ENCODE measurements at places on chromosomes 16 and 17. TPM values are rescaled to one million over a fixed set of nuclear protein-coding genes. Genes with fewer than 3 reads are reported as not detected.
A peak's percentile ranks its signal among the peaks of the same experiment; 100 is the strongest.

DNA sequence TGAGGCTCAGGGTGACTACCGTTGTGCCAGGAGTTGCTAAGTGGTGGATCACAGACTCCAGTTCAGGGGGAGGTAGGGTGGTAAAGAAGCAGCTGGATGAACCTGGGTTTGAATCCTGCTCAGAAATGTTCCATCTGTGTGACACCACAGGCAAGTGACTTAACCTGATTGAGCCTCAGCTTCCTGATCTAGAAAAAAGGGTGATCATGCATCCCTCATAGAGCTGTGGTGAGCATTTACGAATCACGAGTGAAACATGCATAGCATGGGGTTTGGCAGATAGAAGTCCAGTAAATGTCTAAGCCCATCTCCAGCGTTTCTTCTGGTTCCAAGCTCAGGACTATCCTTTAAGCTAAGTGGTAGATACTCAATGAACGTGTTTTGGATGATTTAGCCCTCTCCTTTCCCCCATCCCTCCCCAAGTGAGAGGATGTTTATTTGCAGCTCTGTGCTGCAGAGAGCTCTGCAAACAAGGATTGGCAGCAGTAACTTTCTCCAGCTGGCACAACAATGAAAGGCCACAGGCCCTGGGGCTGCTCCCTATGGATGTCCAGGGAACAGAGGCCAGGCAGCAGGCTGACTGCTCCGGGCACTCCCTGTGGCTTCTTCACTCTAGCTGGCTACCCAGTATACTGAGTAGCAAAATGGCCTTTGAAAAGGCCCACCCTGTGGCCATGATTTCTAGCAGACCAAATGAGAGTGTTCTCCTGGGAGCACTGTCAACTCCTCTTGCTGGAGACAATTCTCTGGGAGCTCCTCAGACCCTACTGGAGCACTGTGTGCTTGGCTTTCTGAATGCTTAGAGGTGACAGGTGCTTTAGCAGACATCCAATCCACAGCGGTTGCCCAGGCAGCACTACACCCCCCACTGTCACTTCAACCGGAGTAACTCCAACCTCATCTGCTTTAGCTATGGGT is 21.3 kb downstream of the CA4 start:
- DNase-seq: no peak

DNA sequence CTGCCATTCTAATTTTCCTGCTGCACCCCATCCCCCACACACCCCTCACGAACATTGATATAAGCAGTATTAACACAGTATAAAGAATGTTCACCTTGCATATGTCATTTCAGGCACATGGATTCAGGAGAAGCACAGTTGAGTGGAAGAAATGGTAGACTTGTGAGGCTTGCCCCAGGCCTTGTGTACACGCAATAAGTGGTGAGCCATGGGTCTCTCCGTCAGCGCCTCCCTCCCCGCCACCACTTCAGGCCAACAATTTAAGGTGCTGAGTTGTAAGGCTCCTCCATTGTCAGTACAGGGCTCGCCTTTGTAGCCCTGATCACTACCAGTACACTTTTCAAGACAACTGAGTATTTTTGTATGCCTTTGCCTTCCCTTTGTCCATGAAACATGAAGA is 12.2 kb upstream of the CLEC18C start:
- DNase-seq: no peak

Gene KRTAP2-3
- polyA plus RNA-seq: not detected

- DNase-seq: no peak
These were observed 6.1 kb upstream of the UQCRC2 start for GRCh38 chr16:21946889-21947635.

- DNase-seq: no peak
These were observed 8.1 kb upstream of the NUDT16L1 start for GRCh38 chr16:4685292-4685691.

DNA sequence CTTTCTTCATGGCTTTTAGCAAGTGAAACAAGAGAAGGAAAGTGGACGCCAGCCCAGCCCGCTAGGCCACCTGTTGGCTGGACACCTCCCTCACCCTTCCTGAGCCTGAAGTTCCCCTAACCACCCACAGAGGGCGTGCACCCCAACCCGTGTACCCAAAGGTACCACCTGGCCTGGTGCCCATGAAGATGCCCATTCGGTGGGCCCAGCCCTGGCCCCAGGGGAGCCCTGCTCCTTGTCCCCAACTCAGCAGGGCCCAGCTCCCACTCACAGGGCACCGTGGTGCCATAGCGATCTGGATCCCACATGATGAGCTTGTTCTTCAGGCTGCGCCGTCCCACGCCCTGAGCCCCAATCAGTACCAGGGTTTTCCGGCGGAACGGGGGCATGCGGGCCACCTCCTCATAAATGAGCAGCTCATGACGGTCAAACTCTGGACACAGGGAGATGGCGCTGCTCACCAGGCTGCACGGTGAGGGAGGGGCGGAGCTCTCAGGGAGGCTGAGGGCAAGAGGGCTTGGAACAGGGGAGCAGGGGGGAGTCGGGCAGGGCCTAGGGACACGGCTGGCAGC is 26.8 kb downstream of the MPP2 start:
- no peak for DNase-seq

- DNase-seq: peak; percentile 47
These were observed 138.9 kb upstream of the CES5A start for GRCh38 chr16:56013962-56014552.

Gene CLDN6
- 38.6 TPM for polyA plus RNA-seq

- no peak for DNase-seq
These were observed 672 bp upstream of the ALKBH5 start for GRCh38 chr17:18182978-18183333.

DNA sequence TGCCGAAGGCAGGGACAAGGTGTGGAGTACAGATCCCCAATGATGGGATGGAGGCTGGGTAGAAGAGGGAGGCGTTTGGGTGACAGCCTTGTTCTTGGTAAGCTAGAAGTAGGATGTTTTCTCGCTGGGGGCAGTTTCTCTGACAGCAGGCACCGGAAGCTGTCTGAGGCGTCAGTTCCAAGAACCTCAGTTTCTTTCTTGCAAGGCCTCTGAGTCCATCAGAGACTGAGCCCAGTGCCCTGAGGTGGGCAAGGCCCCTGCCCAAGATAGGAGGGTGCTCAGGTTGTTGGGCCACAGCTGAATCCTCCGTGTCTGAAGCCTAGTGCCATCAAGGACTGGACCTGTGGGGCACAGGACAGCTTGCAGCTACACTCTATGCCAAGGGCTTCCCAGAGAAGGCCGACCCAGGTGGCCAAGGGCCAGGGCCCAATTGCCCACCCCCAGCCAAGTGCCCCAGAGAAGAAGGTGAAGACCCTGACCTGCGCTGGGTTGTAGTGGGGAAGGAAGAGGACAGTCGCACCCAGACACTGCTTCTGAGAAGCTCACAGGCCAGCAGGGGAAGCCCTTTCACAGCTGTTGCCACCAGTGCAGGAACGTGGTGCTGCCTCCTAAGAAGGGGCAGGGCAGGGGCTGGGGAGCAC is 13.1 kb downstream of the CYB5D2 start:
- no peak for DNase-seq

- DNase-seq: no peak
These were observed 2.4 kb downstream of the GOSR2 start for GRCh38 chr17:46925185-46925868.

DNA sequence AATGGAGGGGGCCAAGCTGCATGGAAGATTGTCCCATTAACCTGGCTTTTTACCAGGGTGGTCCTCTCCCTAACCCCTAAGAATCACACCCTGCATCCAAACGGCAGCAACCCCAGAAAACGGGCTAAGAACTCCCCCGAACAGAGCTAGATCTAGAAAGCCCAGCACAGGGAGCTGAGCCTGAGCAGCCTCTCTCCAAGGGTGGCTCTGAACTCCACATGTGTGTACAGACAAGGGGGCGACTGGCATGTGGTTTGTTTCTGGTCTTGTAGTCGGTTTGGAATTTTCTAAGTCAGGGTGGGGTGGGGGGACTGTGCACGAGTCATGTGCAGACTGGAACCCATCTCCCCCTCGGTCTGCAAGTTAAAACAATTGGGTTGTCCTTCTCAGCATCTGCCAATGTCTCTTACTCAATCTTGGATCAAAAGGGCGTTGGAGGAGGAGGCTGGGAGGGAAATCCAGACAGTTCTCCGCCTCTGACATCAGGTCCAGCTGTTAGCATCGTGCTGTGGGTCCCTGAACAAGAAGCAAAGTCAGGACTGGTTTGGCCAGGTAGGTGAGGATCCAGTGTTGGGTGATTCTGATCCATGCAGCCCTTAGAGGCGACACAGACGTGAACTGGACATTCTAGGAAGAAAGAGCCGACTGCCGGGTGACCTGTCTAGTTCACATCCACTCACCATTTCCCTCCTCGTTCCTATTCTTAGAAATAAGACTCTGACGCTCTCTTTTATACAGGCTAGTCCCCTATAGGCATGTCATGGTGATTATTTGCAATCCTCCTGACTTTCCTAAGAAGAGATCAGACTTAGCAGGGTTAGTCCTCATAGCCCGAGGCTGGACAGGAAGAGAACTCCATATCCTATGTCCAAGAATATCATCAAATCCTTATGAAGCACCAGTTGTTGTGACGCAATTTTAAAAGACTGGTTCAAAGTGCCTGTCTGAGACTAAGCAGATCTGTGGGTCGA is 381.8 kb downstream of the SOX9 start:
- no peak for DNase-seq

GRCh38 chr16:23113185-23113584 is 36.1 kb downstream of the USP31 start:
- DNase-seq: no peak

Gene HDAC5
- polyA plus RNA-seq: 49.7 TPM

DNA sequence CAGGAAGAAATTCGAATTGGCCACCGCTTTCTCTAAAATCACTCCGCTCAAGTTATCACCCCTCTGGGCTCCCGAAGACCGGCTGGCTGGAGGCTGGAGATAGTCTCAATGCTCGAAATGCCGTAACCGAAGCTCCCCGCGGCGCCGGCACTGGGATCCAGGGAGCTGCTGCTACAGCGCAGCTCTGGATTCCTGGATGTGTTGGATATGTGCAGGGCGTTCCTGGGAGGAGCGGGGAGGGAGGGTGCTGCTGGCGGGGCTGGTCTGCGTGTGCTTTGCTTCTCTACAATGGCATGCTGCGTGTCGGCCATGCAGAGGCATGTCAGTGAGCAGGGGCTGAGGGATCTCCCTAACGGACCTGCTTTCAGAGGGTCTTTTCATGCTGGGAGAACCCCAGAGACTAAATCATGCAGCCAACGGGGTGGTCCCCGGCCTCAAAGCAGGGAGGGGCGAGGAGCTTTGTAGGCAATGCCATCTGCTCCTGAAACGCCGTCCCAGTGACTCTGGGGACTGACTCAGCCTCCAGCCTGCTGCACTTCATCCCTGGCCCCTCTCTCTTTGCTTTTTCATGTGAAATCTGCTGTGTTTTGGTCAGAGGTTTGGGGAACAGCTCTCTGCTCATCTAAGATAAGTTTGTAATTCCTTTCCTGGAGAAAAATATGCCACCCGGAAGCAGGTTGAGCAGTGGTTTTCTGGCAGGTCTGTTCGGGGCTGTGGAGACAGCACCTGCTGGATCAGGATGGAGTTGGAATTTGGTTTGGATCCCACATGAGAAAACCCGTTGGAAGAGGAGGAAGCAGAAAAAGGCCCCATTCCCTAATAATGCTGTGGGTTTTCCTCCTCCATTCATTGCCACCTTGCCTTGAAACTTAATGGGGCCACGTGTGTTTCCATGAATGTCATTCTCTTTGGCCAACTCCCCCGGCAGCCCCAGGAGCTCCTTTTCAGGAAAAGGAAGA is 311.4 kb downstream of the SEC14L1 start:
- no peak for DNase-seq

Gene RND2
- 3.8 TPM for polyA plus RNA-seq

Gene VPS4A
- 42.7 TPM for polyA plus RNA-seq

Gene KRT31
- not detected for polyA plus RNA-seq
